ENCODE measurements at places on chromosomes 7 and 10.

GRCh38 chr7:63112764-63113712 lies 885.6 kb upstream of the ZNF722 start:
- no peak for DNase-seq

GRCh38 chr10:48247680-48248079 lies 26.8 kb downstream of the FRMPD2 start:
- no peak for DNase-seq

- DNase-seq = no peak
Observed at GRCh38 chr10:6279540-6280267, 77.0 kb downstream of the PFKFB3 start.

DNA sequence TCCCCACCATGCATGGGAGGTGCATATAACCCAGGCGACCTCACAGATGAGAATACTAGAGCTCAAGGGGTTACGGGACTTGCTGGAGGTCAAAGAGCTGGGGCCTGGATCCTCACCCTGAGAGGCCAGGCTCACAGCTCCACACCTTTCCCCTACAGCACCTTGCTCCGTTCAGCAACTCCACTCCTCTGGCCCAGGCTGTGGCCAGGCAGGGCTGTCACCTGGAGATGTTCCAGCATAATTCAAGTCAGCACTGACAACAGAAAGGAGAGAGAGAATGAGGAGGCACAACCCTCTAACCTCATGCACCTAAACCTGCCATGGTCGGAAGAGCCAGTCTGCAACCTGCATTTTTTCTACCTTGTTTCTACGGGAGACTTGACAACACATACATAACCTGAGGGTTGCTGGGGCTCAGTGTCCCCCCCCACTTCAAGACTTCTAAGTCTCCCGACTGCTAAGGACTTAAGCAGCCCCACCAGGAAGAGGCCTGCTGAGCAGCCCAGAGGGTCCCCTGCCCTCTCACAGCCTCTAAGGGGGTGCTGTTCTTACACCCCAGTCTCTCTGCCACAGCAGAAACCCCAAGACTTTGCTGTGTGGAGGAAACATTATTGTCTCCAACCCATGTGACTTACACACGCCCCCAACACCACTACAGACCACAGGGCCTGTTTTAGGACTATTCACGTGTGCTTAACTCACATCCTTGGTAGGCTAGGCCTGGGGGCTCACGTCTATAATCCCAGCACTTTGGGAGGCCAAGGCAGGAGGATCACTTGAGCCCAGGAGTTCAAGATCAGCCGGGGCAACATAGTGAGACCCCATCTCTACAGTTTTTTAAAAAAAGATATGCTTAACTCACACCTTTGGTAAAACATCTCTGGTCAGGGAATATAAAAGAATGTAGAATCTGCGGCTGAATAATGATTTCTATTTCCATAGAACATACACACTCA lies 175.6 kb downstream of the FAM107B start:
- DNase-seq = no peak

DNA sequence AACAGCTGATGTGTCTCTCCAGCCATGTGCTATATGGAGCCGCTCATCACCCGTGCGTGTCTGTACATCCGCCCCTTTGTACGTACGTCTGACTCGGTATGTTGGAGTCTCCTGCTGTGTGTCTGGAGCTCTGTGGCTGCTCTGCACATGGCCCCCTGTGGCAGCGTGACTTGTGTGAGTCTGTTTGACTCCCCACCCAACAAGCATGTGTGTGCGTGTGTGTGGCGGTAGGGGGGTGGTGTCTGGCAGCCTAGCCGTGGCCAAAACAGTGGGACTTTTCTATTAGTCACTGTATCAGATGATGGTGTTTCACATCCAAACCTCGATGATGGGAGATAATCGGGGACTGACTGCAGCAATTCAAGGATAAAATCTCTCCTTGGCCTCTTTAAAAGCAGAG lies 94.1 kb downstream of the COL13A1 start:
- DNase-seq = no peak

DNA sequence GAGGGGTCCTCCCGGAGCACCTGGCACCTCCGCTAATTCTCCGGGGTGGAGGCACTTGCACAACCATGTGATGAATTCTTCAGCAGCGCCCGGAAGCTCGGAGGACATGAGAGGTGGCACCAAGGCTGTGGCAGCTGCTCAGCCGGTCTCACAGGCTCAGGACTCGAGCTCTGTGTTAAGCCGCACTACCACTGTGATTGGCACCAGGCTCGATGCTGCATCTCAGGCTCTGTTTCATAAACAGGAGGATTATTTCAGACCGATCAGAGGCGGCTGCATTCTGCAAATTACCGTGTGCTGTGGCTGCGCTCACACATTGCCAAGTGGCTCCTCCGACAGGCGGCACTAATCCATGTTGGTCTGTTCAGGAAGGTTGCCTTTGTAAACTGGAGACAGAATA lies 495.2 kb downstream of the DNAJB6 start:
- DNase-seq = no peak

GRCh38 chr10:80078448-80079311 lies at the start of gene TMEM254:
Gene TMEM254, plus strand, starts transcription at chr10:80078665. Its CDS starts 35 bp downstream, at chr10:80078700.
- DNase-seq = peak; percentile 86

GRCh38 chr10:101903827-101904550 lies 60.4 kb upstream of the KCNIP2 start:
- peak; percentile 32 for DNase-seq

DNA sequence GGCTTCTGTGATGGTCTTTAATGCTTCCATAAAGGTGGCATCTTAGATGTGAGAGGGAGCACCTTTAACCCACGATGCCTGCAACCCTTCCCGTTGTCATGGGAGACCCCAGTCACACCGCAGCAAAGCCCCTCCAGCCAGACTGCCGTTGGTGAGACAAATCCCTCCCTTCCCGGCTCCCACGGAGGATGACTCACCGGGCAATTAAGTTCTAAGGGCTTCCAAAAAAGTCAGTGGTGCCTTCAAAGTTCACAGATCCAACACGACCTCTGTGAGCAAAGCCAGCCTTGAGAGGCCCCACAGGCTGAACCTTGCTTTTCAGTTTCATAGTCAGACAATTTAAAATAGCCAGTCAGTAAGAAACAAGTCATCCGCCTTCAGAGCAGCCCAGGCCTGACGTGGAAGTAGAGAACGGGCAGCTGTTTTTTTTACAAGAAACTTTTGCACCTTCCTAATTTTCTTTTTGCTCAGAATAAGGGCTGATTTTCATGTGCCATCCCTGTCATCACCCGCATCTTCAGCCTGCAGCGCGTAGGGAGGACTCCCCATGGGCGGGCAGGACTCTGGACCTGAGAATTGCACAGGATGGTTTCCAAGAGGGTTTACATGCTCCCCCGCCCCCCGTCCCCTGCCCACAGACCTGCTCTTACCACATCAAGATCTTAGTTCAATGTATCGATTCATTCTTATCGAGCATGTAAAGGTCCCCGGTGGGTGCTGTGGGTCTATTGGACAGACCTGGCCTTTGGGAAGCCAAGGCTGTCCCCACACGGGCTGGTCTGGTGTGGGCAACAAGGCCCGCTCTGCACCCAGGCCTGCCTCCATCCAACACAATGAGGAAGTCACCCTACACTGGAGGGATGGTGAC lies 333.9 kb downstream of the DNAJB6 start:
- DNase-seq = no peak

- no peak for DNase-seq
Observed at GRCh38 chr10:88489107-88489506, 94.0 kb downstream of the RNLS start.

- DNase-seq = no peak
Observed at GRCh38 chr7:116984917-116985316, 31.6 kb downstream of the ST7 start.

GRCh38 chr7:103810112-103810744 lies 179.2 kb downstream of the RELN start:
- no peak for DNase-seq

DNA sequence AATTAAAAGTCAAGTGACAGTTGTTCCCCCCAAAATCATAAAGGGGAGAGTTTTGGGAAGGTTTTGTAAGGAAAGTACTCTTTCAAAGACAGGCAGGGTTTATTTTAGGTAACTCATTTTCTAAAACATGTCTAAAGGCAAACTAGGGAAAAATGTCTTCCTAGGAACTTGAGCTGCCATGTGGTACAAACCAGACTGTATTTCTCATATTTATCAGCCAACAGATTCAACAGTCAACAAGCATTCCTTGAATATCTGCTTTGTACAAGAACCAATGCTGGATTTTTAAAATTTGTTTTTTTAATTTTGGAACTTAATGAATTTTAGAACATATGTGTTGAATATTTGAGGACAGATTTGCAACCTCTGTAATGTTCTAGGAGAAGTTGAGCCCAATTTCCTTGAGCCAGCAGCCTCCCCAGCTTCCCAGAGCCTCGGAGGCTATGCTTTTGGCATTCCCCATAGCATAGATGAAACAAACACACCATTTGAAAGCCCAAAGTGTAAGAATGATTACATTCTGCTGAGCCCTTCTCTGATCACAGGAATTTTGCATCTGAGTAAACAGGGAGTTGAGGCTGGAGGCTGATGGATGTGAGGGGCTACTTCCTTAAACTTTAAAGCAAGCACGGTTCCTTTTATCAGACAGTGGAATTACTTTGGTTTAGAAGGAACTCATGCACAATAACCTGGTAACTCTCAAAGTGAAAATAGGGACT lies 345.1 kb downstream of the RNLS start:
- DNase-seq = no peak

GRCh38 chr10:99695761-99696160 lies 36.2 kb downstream of the COX15 start:
- DNase-seq = no peak

DNA sequence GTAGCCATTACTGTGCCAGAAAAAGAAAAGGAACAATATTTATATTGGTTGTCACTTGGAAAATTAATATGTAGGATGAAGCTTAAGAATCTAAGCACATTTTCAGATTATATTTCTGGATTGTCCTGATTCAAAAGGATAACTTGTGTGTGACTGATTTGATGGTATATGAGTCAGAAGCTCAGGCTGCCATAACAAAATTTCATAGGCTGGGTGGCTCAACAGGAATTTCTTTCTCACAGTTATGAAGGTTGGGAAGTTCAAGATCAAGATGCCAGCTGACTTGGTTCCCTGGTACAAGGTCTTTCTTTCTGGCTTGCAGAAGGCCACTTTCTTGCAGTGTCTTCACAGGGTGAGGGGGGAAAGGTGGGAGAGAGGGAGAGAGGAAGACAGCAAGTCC lies 108.5 kb downstream of the ST7 start:
- no peak for DNase-seq

DNA sequence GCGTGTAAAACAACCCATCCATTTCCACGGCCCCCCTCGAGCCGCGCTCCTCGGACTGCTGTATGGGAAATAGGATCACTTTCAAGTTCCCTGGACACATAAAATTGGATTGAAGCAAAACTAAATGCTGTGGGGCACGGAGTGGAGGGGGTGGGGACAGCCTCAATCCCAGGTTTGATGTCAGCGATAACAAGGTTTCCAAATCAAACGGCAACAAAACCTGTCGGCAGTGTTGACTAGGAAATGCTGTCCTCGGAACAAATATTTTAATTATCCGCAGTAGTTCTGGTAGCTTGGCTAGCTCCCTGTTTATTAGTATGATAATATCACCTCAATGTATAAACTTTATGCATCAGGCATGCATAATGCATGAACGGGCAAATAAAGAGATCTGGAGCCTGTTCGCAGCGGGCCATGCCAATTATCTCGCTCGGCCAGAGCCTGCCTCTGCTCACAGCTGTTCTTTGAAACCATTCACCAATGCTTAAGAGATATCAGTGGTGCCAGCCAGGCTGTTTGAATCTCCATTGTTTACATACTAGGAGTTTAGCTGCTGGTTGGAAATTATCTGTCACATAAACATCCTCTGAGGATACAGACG lies 161.1 kb downstream of the PAXIP1 start:
- no peak for DNase-seq

All from nucleus accumbens (tissue), 56 donors.